ENCODE measurements at places on chromosomes 1 and 21. TPM values are rescaled to one million over a fixed set of nuclear protein-coding genes. Genes with fewer than 3 reads are reported as not detected.
A peak's percentile ranks its signal among the peaks of the same experiment; 100 is the strongest.

Gene ZNF695
- not detected for total RNA-seq

Gene DAB1
- 1.9 TPM for total RNA-seq

Gene FLG2
- total RNA-seq: not detected

Gene NES
- 39.8 TPM for total RNA-seq

Gene LCE2C
- total RNA-seq: not detected

Gene DTL
- 3.9 TPM for total RNA-seq

Gene TLCD4
- 11.3 TPM for total RNA-seq

DNA sequence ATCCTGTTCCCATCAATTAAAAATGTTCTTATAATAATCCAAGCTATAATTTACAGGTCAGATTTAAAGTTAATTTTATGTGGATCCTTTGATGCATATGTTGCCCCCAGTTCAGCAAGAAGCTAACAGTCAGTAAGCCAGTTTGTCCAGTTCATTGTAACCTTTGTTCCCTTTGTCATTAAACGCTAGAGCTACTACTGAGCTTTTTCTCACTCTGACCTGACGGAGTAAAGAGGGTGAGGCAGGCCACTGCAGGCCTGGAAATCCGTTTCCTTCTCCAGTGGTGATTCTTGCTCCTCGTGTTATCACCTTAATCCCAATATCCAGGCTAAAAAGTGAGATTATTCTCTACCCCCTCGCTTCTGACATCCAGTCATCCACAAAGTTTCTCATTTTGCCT lies 10.2 kb downstream of the YBX1 start:
- DNase-seq: no peak
- peaks cover 66% of the 10 kb centered on the region for H3K4me1 ChIP-seq
- H3K27ac ChIP-seq: peak overlapping the region; percentile 13
- H3K27me3 ChIP-seq: no peaks in the 10 kb centered on the region

GRCh38 chr1:144551107-144551542 lies 41.6 kb upstream of the PPIAL4F start:
- H3K4me1 ChIP-seq: peaks cover 14% of the 10 kb centered on the region
- H3K36me3 ChIP-seq: no peaks in the 10 kb centered on the region
- peak overlapping the region; percentile 46 for H3K4me3 ChIP-seq
- peaks cover 28% of the 10 kb centered on the region for H3K27me3 ChIP-seq
- peak overlapping the region; percentile 84 for H3K27ac ChIP-seq
- DNase-seq: no peak

- no peak for DNase-seq
- no peak overlapping the region for H3K4me3 ChIP-seq
- no peak overlapping the region for H3K27ac ChIP-seq
- H3K27me3 ChIP-seq: no peaks in the 10 kb centered on the region
- no peaks in the 10 kb centered on the region for H3K4me1 ChIP-seq
These were observed 212.0 kb upstream of the FAM78B start for GRCh38 chr1:166378805-166379204.

DNA sequence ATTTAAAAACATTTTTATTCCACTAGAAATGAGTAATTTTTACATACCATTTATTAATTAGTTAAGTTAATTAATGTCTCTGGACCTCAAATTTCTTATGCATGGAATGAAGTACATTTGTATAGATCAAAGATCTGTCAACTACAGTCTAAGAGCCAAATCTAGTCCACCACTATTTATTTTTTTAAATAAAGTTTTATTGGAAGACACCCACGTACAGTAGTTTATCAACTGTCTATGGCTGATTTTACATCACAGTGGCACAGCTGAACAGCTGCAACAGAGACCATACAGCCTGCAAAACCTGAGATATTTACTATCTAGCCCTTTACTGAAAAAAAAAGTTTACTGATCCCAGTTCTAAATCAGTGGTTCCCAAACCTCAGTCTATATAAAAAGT lies 188.6 kb upstream of the HP1BP3 start:
- H3K27ac ChIP-seq: no peak overlapping the region
- no peak overlapping the region for H3K4me3 ChIP-seq
- H3K36me3 ChIP-seq: peaks cover 29% of the 10 kb centered on the region
- H3K4me1 ChIP-seq: no peaks in the 10 kb centered on the region
- no peaks in the 10 kb centered on the region for H3K27me3 ChIP-seq
- DNase-seq: no peak

DNA sequence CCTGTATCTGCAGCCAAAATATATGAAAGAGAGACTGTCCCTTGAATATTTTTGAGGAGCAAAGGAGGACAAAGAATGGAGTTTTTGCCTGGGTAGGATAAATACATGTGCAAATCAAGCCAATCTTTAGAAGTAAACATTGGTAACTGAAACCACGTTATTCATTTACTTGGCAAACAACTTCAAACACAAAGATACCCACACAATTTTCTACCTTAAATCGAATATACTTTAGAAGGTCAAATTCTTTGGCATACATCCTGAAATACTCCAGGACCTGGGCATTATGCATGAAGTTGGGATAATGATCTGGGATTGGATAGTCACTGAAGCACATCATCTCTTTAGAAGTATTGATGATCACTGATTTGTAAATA lies 9.6 kb downstream of the FMO5 start:
- H3K27ac ChIP-seq: no peak overlapping the region
- no peak overlapping the region for H3K4me3 ChIP-seq
- DNase-seq: no peak
- peaks cover 34% of the 10 kb centered on the region for H3K36me3 ChIP-seq
- H3K4me1 ChIP-seq: peaks cover 3% of the 10 kb centered on the region

GRCh38 chr1:116900471-116901365 lies 9.0 kb upstream of the PTGFRN start:
- H3K27ac ChIP-seq: no peak overlapping the region
- H3K36me3 ChIP-seq: no peaks in the 10 kb centered on the region
- H3K4me3 ChIP-seq: no peak overlapping the region
- H3K27me3 ChIP-seq: no peaks in the 10 kb centered on the region

DNA sequence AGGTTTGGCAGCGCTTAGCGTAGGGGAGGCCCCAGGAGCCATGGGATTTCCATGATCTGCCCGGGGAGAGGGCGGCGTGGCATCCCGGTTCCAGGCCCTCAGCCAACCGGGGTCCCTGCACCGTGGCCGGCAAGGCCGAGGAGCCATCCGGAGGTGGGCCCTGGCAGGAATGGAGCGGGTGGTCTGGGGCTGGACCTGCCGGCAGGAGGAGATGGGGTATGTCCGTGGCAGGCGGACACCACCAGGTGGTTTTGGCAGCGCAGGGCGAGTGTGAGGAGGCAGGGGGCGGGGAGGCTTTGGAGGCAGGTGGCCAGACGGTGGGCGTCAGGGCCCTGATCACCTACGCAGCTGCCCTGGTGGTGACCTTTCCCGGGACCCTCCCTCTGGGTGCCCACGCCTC lies 10.3 kb downstream of the PRKCZ start:
- H3K4me3 ChIP-seq: no peak overlapping the region
- H3K36me3 ChIP-seq: peaks cover 29% of the 10 kb centered on the region
- H3K27ac ChIP-seq: peak overlapping the region; percentile 83
- DNase-seq: peak; percentile 48
- no peaks in the 10 kb centered on the region for H3K27me3 ChIP-seq
- H3K4me1 ChIP-seq: peaks cover 16% of the 10 kb centered on the region

GRCh38 chr1:82762829-82763532 lies 962.2 kb downstream of the ADGRL2 start:
- no peak overlapping the region for H3K4me3 ChIP-seq
- no peaks in the 10 kb centered on the region for H3K36me3 ChIP-seq
- no peak for DNase-seq
- H3K27me3 ChIP-seq: no peaks in the 10 kb centered on the region
- no peaks in the 10 kb centered on the region for H3K4me1 ChIP-seq

- H3K36me3 ChIP-seq: peaks cover 5% of the 10 kb centered on the region
- H3K4me1 ChIP-seq: peaks cover 50% of the 10 kb centered on the region
- H3K27me3 ChIP-seq: no peaks in the 10 kb centered on the region
- H3K4me3 ChIP-seq: peak overlapping the region; percentile 88
- peak overlapping the region; percentile 90 for H3K27ac ChIP-seq
These were observed 1.8 kb downstream of the ATP2B4 start for GRCh38 chr1:203628201-203629015.

Measured in lower lobe of right lung (tissue), 2 donors.